NCI-H187 treated with DMSO at 0.1 percent for 48 hours (cell line): ENCODE measurements at places on chromosomes 1 and 21.

- no peak for DNase-seq
These were observed 71.1 kb upstream of the IFNAR2 start for GRCh38 chr21:33158654-33159053.

GRCh38 chr1:214753236-214753852 lies 150.3 kb downstream of the CENPF start:
- DNase-seq = no peak

DNA sequence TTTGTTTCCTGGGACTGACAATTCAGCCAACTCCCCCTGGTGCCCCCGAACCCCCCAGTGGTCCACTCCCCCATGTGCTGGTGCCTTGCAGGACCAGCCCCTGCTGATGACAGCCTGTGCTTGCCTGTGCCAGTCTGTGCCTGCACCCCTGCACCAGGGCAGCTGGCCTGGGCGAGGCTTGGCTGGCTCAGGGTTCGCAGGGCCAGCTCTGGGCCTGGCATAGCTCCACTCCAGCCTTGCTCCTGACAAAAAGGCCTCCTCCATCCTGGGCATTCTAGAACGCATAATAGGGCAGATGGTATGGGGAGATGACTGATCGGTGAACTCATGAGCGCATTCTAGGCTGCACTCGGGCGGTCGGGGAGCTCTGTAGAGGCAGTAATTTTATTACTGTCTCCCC lies 5.4 kb downstream of the CNTN2 start:
- no peak for DNase-seq

DNA sequence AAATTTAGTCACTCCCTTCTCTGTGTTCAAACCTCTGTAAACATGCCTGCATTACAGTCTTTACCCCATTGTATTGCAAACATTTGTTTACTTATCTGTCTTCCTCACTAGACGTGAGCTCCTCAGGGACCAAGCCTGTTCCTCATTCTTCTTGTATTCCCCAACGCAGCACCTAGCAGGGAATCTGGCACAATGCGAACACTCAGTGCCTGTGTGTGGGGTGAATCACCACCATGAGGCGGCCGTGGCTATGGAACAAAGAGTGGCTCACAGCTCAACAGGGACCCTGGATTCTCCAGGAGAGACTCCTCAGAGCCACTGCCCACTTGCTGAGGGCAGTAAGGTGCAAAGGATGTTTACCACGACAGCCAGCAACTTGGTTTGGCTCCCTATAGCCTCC lies 95.9 kb downstream of the DDX20 start:
- DNase-seq = no peak

DNA sequence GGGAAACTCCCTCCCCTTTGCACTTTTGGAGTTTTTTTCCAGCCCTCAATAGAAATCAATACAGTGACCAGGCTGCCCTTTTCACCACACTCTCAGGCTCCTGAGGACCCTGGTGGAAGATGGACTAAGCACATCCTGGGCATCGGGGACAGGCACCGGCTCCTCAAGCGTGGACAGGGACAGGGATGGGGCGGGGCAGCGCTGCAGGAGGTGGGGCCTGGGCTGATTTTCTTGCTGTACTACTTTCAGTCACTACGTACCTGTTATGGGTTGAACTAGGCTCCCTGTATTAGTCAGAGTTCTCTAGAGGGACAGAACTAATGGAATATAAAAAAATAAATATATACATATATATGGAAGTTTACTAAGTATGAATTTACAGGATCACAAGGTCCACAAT lies 2.5 kb downstream of the MX2 start:
- DNase-seq = no peak

GRCh38 chr1:240242601-240243144 lies 151.0 kb downstream of the FMN2 start:
- DNase-seq = no peak

- DNase-seq = no peak
These were observed 5.6 kb upstream of the SH3D21 start for GRCh38 chr1:36300526-36300925.
